ENCODE measurements at places on chromosomes 5 and 9.

GRCh38 chr5:20536813-20537212 is 548.8 kb upstream of the CDH18 start:
- no peak for DNase-seq

GRCh38 chr5:167726642-167727041 is 564.8 kb upstream of the WWC1 start:
- no peak for DNase-seq

DNA sequence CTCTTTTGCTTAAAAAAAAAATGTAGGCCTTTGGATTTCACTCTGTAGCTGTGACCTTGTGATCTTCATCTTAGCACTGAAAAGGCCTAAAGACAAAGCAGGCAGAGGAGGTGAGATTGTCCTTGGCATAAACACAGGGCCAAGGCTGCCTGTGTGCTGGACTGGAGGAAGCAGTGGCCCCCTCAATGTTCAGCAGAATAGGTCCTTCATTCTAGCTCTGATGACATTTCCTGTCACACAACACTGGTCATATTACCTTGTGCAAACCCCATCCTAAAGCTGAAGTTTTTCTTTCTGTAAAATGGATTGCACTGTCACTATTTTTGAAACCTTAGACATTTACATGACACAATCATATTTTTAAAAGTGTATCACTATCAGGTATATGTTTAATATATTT is 147.4 kb downstream of the INSYN2B start:
- DNase-seq = no peak

DNA sequence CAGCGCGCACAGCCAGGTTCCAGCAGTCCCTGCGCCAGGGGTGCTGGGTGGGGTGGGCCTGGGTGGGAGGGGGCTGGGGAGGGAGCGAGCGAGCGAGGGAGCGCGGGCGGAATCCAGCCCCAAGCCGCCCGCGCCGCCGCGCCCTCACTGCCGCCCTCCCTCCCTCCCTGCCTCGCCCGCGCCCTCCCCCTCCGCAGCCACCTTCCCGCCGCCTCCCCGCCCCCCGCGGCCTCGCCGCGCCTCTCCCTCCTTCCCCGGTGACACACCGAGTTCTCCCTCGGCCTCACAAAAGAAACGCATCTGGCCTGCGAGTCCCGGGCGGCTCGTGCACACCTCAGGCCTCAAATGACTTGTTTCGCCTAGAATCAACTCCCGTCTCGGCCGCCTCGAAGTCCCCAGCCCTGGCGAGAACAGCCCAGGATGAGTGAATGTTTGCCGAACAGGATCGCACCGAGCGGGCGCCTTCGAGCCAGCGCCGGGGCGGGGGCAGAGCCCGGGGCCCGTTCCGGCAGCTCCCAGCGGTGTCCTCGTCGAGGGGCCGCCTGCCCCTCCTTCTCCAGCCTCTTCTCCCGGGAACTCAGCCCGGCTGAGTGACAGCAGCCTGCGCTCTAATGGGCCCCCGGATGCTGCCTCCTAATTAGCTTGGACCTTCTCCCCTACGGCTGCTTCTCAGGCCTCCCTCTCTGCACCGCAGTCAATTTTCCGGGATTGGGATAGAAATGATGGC is 371 bp upstream of the PITX1 start:
- no peak for DNase-seq

- no peak for DNase-seq
Observed at GRCh38 chr5:32908641-32909040, 197.5 kb downstream of the NPR3 start.

DNA sequence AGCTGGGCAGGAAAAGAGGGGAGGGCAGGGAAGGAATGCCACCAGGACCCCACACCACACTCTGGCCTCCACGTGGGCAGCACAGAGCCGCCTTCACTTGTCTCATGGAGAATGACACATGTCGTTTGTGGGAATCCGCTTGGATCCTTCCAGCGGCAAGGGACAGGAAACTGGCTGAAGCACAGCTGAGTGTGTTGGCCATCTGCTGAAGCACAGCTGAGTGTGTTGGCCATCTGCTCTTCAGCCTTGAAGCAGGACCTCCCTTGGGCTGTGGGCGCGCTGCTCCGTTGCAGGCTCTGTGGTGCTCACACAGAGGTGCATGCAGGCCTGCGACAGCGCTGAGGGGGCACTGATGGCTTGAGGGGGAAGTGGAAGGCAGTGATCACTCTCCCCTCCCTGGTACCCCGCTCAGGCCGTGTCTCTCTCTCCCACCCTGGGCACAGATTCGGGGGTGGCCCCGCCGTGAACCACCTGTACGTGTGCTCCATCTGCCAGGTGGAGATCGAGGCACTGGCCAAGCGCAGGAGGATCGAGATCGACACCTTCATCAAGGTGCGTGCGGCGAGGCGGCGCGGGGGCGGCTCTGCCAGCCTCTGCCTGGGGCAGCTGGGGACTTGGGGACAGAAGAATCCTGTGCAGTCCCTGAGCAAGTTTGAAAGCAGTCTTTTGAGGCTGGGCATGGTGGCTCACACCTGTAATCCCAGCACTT is 40.6 kb downstream of the USP20 start:
- no peak for DNase-seq

DNA sequence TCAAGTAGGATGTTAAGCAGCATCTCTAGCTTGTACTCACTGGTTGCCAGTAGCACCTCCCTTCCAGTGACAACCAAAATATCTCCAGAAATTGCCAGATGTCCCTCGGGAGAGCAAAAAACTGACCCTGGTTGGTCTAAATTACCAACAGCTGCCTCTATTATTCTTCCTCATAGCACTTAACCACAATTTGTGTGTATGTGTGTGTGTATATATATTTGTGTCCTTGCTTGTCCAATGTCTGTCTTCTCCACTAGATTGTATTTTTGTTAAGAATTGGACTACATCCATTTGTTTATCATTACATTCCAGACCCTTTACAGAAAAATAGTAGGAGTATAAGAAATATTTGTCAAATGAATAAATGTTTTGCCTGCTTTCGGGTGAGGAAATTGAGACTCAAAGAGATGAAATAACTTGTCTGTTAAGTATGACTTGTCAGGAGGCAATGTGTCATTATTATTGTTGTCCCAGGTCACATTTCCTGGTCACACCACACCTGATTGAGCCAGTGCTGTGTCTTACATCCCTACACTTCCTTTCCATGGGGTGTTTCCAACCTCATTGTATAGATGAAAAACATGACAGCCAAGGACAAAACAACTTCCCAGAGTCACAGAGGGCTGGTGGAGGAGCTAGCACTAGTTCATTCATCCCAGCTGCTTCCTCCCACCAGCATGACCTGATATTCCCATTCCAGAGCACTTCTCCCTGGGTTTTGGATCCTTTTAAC is 11.4 kb upstream of the GRPEL2 start:
- DNase-seq = no peak

DNA sequence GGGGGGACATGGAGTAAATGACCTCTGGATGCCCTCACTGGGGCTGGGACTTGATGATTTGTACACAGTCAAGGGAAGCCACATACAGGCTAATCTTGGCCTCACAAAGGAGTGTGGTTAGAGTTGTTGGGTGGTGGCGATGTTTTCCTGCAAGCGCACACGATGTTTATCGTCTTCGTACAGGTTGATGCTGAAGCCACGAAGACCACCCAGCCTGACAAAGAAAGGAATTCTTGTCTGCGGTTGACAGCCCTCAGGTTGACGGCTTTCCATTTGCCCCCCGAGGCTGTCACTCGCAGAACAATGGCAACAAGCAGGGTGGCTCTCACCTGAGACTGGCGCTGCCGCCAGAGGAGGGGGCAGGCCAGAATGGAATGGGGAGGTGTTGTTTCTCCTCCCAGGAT is 14.1 kb upstream of the XPA start:
- DNase-seq = no peak

- no peak for DNase-seq
Observed at GRCh38 chr9:137150617-137151457, 11.9 kb downstream of the GRIN1 start.

- DNase-seq = no peak
Observed at GRCh38 chr9:130699047-130699446, 5.5 kb downstream of the EXOSC2 start.

DNA sequence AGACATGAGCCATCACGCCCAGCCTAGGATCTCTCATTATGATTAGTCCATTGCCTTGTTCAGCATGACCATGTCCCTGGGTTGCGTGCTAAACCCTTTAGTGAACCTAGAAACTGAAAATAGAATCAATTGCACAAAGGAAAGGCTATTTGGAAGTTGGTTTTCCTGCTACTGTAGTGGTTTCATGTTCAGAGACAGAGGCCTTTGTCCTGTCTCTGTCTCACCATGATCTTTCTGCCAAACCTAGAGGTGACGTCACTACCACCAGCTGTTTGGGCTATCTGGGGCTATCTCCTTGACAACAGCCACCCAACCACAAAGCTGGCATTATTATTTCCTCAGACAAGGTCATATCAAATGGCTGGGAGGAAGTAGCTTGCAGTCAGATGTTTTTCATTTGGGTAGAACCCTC is 4.0 kb upstream of the CDK5RAP2 start:
- DNase-seq = no peak

DNA sequence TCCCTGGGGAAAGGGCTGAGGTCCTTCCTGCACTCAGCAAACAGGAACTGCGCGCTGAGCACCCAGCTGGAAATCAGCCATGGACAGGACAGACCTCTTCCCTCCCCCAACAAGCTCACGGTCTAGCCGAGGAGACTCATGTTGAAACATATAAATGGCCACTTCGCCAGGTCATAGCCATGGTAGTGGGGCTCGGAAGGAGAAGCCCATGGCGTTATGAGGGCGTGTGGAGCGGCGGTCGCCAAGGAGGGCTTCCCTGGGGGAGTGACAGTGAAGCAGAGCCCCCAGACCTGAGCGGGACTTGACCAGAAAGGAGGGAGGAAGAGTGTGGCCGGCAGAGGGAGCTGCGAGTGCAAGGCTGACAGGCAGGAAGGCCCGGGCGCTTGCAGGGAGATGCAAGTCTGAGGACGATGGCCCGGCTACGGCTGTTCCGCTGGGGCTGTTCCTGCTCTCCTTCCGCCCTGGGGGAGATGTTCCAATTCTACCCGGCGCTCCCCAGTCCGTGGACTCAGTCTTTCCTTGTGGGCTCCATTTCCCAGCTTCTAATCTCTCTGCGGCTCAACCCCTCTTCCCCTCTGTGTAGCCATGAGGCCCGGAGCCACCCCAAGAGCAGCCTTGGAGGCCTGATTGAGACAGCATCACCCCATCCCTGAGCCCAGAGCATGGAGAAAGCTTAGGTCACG is 43.9 kb upstream of the PRRC2B start:
- DNase-seq = peak; percentile 78

DNA sequence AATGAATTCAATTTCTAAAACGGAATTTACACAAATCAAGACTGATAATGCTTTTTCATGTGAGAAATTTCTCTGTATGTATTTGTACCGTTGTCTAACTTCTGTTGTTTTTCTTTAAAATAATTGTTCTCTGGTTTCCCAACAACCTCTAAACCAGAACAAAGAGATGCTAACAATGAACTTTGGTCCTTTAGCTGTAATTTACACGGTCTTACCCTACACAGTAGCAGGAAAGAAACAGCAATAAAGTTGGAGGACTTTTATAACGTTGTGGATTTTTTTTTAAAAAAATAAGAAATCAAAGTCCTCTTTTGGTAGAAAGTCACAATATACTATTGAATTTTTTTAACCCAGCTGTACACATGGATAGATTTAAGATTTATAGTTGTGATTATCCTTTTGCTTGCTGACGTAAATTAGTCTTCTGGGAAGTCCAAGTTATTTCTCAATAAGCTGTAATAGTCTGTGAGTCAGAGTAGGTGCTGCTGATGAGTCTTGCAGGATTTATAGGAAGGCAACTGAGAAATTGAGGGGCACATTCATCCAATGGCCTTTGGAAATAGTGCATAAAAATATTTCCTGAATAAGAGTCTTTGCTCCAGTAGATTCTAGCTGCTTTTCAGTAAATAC is 76.8 kb upstream of the PCSK1 start:
- no peak for DNase-seq

- DNase-seq = no peak
Observed at GRCh38 chr9:68966496-68966944, 47.4 kb downstream of the PRKACG start.

DNA sequence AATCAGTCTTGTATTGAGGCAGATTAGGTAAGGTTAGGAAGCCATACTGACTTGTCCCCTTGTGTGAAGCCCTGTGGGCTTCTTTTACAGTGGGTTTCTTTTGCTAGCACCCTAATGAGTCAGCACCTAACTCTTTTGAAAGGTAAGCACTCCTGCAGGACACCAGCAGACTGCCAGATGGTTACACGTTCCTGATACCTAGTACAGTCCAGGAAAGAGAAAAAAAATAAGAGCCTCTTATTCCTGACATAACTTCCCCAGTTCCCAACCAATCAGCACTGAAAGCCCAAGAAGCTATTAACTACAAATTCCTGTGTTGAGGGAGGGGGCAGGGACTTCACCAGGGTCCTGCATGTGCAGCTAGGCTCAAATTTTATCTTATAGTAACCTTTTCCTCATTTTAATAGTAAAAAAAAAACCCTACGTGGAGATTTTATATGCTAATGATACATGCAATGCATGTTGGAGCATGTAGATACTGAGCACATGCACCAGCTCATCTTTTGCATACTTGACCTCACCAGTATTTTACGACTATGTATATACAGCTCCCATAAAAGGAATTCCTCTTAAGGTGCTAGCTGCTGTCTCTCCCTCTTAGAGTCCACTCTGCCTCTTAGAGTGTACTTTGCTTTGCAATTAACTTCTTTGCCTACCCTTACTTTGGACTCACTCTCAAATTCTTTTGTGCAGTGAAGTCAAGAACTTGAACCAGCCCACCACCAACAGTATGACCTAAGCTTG is 84.7 kb upstream of the RORB start:
- DNase-seq = no peak

- no peak for DNase-seq
Observed at GRCh38 chr5:3356016-3356415, 239.6 kb upstream of the IRX1 start.

DNA sequence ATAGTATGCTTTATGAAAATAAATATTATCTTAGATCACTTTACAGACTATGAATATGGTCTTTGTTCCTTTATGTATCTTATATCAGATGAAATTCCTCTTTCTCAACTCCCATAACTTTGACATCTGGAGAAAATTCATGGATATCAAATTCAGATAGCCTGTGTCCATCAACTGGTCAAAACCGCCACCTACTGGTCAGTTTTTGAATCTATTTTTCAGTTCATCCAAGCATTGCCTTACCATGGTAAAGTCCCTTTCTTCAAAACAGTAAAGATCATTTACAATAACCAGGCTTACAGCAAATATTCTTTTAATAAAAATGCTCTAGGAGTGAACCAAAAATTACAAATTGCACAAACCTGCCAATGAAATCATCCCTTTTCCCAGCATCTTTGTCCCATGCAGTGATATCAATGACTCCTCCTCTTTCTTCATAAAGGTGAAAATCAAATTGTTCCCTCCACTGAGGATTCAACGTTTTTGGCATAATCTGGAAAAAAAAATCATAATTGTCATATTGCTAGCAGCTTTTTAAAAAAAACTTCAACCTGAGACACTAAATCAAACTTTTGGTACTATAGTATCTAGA is 290.5 kb downstream of the SLF1 start:
- no peak for DNase-seq

DNA sequence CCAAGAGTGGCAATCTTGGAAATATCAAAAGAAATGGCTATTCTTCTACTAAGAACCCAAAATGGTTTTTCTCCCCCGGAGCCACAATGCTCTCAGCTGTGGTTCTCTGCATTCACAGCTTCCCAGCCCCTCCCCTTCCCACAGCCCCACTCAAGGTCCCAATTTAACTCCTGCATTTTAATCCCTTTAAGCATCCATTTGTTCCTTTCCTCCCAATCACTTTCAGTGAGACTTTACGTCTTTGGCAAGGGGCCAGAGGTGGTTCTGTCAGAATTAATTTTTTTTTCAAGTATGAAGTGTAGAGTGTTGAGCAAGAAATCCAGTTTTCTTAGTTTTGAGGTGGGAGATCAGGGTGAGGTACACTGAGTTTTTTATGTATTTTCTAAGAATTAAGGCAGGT is 256.9 kb downstream of the GLIS3 start:
- no peak for DNase-seq

- no peak for DNase-seq
Observed at GRCh38 chr9:3043369-3043768, 199.5 kb upstream of the PUM3 start.
